ENCODE measurements at places on chromosomes 12 and 14.

GRCh38 chr14:67417633-67418032, 5.7 kb upstream of the PLEK2 start:
- no peak for DNase-seq

- DNase-seq: no peak
Observed at GRCh38 chr14:92459950-92460421, 53.6 kb upstream of the RIN3 start.

GRCh38 chr12:53224061-53224896, 7.7 kb downstream of the RARG start:
- DNase-seq: peak; percentile 52

DNA sequence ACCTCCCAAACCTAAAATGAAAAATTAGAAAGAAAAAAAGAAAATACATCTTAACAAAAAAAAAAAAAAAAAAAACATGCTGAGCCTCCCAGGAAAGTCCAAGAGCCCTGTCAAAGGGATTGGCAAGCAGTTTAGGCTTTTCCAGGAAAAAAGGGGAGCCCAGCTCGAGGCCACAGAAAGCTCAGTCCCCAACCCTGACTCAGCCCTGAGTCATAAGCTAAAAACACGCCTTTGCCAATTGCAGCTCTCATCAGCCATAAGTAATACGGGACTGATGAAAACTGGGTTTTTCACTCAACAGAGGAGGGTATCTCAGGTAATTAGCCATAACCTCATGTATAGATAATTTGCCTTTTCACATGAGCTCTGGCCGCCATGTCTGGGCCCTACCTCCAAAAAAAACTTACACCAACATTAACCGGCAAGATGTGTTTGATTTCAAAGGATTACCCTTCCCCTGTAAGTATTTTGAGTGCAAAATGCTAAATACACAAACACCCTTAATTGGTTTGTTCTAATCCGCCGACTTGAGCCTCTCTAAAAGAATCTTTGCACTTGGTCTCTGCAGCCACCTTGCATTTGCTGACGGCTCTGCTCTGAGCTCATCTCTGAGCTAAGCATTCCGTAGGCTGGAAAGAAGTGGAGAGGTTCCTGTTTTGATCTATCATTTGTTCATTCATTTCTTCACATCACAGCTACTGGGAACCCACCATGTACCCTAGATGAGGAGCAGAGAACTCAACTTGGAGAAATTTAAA, 319.2 kb downstream of the BCL11B start:
- no peak for DNase-seq

GRCh38 chr14:32414808-32415255, 85.7 kb downstream of the AKAP6 start:
- DNase-seq: no peak

GRCh38 chr12:92634202-92634601, 68.6 kb upstream of the PLEKHG7 start:
- DNase-seq: no peak

- no peak for DNase-seq
Observed at GRCh38 chr14:96167224-96168148, 37.2 kb upstream of the BDKRB2 start.

DNA sequence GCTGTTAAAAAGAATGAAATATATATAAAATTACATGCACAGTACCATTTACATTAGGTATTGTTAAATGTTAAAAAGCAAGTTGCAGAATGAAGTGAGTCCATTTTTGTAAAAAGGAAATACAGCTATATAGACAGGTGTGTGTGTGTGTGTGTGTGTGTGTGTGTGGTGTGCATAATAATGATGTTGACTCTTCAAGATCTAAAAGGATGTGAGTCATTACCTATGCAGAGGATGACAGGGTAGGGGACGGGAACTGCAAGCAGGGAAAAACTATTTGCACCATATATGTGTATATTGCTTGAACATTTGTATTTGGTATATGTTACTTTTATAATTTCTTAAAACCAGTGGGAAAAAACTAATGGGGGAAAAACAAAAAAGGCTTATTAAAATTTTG, 3.1 kb downstream of the C14orf39 start:
- DNase-seq: peak; percentile 6

DNA sequence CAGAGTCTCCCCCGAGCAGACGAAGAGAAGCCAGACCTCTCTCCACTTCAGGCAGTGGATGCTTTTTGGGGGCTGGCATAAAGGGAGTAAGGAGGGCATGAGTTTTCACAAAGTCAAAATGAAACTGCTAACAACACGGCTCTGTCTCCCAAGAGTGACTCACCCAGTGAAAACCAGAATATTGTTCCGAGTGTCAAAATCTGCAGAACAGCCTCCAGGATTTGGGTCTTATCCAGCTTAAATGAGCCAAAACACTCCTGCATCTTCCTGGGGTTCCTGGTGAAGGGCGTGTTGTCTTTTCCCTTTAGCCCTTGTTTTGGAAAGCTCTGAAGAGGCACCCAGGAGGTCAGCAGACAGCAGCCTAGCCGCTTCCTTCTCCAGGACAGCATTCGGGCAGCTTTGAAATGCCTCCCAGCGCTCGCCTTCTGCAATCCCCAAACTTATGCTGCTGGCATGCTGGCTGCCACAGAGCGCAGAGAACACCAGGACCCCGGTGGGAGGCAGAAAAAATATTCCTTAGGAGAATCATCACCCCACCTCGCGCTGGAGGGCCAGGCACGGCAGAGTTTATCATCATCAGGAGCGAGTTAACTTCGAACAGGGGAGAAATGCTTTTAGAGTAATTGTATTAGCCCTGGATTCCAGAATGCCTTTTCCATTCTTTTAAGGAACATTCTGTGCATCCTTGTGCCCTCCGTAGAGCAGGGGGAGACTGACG, 117.7 kb upstream of the NCOR2 start:
- DNase-seq: peak; percentile 57

DNA sequence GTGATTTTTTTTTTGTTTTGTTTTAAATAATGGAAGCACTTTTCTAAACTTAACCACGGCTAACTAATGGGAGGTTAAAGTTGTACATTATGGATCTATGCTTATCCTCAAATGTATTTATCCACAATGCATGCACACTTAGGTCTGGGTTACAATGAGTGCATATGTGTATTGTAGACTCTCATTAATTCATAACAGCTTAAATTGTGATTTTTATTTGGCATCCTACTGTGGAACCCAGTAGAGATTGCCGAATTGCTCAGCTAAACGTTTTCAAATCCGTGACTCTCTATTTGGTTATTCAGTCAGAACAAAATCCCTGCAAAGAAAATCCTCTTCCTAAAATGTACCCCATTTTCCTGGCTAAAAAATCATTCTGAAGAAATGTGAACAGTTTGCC, 244.0 kb downstream of the SLC25A21 start:
- DNase-seq: no peak

DNA sequence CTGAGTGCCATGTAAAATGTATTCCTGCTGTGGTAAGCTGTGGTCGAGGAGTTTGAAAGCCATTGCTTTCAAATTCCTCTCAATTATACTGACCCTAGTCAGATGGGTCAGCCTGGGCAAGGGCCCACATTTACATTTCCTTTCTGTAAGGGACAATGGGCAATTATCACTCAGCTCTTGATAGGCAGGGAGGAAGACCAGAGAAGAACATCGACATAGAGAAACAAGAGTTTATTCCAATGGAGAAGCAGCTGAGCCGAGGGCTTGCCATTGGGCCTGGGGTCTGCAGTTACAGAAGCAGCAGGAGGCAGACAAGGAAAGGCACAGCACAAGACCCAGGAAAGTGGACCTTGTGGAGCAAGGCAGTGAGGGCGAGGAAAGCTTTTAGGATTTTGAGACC, 9.7 kb downstream of the NRIP2 start:
- no peak for DNase-seq

Measured in eye (tissue), 1 donor.